ENCODE measurements at places on chromosomes 2 and 18.

DNA sequence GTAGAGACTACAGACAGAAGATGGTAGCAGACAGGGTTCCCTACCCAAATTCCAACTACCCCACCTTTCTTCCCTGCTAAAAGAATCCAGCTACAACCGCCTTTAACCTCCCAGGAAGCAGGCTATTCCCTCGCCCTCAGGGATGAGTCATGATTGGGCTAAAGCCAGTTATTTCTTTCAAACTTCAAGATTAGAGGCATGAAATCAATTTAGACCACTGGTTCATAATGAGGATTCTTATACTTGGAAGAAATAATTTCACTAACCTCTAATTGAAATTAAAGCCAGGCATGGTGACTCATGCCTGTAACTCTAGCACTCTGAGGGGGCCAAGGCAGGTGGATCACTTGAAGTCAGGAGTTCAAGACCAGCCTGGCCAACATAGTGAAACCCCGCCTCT is 20.0 kb downstream of the TRIP12 start:
- DNase-seq: no peak

DNA sequence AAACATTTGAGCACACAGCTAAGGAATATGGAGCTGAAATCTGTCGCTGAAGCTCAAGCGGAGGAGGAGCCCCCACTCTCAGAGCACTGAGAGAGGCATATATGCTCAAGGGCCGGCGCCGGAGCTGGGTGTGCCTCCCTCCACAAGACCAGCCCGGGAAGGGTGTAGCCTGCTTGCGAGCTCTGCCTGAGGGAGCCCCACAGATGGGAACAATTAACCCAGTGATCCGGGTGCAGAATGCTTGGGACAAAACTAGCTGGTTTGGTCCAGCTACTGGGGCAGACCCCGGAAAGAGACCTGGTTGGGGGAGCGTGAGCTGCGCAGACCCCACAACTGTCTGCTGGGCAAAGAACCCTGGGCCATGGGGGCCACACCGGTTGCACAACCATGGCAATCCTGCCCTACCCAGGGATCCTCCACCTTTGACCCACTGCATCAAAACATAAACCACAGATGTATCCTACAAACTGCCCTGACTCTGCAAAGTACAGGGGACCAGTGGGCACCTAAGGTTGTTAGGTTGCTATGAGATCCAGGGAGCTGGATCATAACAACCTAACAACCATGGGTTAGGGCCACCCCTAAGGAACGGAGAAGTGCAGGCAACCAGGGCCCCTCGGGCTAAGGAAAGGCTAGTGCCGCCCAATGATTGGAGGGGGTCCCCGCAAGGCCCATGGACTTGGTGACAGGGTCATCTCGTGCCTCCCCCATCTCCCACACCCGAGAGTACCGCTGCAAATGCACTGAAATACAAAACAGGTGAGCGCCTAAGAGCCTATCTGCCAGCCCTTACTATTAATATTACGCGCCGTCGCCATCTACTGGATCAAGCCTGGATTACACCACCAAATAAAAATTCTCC is 53.4 kb upstream of the SCN1A start:
- DNase-seq: no peak

DNA sequence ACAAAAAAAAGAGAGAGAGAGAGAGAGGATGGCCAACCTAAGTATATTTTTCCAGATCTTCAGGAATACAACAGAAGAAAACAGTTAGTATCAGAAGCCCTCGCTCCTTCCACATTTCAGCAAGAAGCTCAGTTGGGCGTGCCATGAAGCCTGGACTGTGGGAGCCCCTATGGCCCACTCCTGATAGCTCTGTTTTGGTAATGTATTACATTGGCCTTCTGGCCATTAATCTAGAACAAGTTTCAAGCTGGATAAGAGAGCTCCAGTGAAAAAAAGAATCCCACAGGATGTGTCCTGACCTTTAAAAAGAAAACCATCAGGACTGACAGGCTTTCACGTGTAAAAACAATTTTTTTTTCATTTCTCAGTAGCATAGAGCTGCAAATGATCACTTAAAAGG is 197.9 kb downstream of the ICOS start:
- no peak for DNase-seq

DNA sequence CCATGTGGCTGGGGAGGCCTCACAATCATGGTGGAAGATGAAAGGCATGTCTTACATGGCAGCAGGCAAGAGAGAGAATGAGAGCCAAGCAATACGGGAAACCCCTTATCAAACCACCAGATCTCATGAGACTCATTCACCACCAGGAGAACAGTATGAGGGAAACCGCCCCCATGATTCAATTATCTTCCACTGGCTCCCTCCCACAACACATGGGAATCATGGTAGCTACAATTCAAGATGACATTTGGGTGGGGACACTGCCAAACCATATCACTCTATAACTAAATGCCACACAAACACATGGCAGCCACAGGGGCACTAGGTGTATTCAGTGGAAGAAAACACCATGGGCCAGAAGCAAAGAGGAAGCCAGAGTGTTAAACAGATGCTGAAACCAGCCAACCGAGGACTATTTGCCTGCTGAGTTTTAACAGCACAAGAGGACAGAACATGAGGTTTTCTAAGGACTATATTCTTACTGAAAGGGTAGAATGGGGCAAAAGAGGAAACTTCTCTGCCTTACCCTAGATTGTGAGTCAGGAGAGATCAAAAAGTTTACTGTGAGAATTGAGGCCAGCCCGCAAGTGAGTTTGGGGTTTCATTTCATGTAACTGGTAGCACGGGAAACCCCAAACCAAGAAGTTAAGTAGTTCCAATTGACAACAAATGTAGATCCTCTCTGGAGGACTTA is 49.2 kb downstream of the SIGLEC15 start:
- peak; percentile 82 for DNase-seq

DNA sequence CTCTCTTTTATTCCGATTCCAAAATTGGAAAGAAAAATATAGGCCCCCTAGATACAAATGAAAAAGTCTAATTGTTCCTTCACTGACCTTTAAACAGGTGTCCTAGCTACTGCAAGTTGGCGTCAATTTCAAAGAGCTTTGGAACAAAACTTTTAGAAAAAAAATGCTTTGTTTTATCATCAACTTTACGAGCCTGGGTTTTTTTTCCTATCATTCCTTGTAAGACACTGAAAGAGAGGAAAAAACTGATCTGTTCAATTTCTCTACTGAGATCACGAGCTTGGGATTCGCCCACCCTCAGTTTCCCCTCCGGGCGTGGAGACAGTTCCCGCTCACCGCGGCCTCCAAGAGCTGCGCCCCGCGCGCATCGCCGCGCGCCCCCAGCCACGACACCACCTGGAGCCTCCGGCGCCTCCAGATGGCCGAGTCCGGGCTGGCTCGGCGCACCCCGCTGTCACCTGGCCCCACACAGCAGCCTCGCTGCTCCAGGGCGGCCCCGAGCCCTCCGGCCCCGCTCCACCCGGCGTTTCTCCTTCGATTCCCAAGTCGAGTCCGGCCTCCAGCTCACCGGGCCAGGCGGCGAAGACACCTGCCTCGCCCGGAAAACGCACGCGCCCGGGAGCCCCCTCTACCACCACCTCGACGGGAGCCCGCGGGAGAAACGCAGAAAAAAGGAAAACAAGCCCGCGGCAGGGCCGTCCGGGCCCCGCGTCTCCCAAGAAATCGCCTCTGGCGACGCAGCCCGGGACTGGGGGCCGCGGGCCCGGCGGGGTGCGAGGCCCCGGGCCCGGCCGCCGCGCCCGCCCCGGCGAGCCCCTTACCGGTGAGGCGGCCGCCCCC is 656 bp downstream of the TBC1D8 start:
- DNase-seq: no peak

DNA sequence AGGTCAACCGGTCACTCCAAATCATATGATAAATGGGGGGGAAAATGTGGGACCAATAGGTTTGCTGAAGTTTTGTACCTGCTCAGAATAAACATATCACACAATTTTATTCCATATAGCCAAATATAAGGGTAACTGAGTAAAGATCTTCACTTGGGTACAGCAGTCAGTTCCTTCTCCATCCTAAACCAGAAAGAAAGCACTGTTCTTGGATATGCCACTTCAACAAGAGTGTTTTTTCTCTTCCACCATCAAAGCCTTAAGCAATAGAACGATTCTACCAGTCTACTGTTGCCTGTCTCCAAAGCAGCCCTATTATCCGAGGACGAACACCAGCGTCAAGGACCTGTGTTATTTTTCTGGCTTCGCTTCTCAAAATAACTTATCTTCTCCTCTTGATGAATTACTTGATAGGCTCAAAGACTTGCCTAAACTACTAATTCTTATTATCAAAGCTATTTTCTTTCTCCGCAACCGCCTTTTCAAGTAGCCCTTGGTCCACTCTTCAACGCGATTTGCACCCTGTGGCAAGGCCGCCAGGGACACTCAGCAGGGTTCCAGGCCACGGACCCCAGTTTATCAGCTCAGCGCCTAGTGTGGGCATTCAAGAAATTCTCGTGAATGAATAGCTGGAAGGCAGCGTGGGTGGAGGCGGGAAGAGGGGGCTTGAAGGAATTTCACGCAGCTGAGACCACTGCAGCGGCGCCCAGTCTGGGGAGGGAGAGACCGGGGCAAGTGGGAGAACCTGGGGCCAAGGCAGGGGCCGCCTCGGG is 646 bp downstream of the ALS2 start:
- DNase-seq: no peak

DNA sequence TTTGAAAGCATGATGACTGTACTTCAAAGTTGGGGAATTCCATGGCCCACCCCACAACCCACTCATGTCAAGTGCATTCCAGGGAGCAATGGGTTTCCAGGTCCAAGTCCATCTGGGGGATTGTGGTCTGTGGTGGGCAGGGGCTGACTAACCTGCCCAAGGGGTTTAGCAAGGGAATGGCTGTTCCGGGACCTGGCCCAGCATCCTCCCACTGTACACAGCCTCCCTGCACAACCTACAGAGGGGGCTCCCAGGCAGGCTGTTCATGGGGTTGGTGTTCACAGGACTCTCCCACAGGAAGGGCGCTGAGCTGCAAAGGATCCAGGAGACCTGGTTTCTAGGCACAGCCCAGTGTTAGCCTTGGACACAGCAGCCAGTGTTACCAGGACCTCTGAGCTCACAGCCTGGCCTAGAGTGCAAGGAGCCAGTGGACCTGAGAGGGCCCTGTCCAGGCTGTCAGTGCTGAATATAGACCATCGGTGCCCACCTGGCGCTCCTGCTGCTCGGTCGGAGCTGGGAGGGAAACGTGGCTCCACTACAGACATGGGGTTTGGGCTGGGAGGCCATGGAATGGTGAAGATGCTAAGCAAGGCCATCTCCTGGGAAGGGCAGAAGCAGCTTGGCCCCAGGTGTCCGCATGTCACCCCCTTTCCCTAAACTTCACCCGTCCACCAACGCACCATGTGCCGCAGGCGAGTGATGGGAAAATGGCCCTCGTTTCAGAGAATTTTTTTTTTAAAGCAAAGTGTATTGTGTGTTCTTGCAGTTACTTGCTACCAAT is 317.2 kb downstream of the GBX2 start:
- no peak for DNase-seq

GRCh38 chr2:1674766-1675397 is 69.4 kb downstream of the PXDN start:
- DNase-seq: no peak

DNA sequence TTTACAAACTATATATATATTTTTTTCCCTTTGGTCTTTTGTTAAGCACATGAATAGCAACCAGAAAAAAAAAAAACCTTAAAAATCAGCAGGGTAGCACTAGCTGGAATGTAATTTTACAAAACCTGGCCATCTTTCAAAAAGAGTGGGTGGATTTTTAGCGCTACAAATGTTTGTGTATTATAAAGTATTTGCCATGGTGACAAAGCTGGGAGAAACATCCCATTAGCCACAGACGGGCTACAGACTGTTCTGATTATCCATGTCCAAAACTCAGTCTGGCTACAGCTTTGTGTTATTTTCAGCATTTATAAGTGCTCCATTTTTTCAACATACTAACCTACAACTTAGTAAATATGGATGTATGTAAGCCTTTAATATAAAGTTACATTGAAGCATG is 249.5 kb upstream of the TANK start:
- DNase-seq: no peak

DNA sequence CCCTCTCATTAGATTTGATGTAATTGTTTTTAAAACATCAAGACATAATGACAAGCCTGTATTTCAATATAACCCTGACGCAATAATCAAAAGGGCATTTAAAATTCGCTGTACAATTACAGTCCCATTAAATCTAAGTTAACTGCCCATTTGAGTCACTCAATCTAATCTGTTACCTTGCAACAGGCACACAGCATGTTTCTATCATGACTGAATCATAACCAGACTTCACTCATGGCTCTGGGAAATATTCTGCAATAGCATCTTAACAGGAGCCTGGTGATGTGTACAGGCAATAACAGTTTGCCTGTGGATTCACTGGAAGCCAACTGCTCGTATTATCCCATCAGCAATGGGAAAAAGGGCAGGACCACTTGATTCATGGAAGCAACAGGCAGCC is 142.3 kb upstream of the NCKAP5 start:
- DNase-seq: no peak

DNA sequence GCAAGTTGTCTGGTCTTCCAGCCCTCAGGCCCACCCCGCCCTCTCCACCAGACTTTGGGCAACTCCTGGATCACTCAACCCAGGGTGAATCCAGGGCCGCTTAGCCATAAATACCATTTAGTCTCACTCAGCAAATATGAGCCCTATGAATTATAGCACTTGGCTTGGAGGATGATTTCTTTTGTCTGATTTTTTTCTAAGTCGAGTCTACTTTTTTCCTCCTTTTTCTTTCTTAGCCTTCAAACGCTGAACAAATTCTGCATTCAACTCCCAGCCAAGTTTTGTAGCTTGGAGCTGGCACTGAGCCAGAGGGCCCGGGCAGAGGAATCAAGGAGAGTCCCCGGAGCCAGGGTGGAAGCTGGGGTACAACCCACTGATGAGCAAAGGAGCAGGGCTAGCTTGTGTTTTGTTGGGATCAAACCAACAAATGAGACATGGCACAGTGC is 48.7 kb downstream of the SERTAD2 start:
- no peak for DNase-seq

DNA sequence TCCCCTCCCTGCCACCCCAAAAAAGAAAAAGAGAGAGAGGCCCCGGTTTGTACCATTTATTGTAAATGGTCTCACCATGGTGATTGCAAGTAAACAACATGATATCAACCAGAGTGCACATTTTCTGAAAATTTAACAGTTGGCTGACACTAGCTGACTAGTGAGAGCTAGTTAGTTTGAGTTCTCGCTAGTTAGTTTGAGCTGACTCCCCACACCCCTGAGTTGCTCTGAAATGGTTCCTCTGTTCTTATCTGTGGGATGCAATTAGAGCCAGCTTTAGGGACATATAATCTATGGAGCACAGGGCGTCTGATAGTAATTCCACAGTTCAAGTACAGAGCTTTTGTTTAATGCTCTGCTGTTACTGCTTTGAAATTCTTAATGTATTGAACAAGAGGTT is 13.1 kb downstream of the CASP10 start:
- DNase-seq: no peak

DNA sequence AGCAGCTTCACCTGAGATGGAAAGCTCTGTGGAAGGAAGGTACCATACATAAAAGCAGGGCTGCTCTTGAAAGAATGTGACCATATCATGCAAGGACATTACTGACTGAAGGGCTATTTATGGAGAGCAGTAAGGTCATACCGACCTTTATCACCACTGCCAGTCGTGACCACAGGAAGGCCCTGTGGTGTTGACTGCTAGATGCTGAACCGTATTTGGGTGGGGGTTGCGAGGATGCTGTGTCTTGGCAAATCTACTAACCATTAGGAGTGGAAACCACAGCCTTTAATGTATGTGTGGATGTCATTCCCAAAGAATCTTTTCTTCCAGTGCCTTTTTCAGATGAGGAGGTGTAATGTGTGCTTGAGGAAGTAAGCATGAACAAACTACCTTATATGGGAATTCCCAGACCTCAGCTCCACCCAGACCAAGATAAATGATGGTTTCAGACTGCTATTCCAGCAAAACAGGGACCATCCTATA is 60.8 kb downstream of the LIMS1 start:
- no peak for DNase-seq

All from T-helper 1 cell (primary cell).